ENCODE measurements at places on chromosomes 3 and 15. TPM values are rescaled to one million over a fixed set of nuclear protein-coding genes. Genes with fewer than 3 reads are reported as not detected.

Gene CPLX3
- total RNA-seq: not detected

Gene PTH1R
- not detected for total RNA-seq

Gene IL17RE
- total RNA-seq: 0.72 TPM

Gene NEK10
- 1.5 TPM for total RNA-seq

Gene IQSEC1
- total RNA-seq: 22.3 TPM

All from placental pericyte (primary cell).